ENCODE measurements at places on chromosomes 1 and 21. TPM values are rescaled to one million over a fixed set of nuclear protein-coding genes. Genes with fewer than 3 reads are reported as not detected.

- DNase-seq: no peak
Measured at GRCh38 chr1:205766038-205766437, 9.2 kb downstream of the RAB29 start.

GRCh38 chr1:9440763-9441194 is 98.5 kb upstream of the SLC25A33 start:
- no peak for DNase-seq

SLC25A34 gene
- 1.4 TPM for total RNA-seq

S100A7A gene
- not detected for total RNA-seq

DNA sequence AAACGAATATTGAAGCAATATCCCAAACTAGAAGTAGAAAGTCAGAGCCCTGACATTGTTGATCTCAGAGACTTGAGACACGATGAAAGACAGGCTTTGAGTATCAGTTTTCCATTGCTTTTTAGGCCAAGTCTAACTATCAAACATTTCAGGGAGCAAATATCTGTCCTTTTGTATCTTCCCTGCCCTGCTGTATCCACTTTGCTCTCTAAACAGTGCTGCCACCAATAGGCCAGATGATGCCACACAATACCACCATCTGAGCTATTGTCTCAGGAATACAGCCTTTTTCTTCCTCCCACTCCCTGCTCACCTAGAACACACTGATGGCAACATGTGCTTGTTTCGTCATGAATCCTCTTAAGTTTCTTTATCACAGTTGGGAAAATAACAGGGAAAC is 62.6 kb upstream of the SPAG17 start:
- DNase-seq: no peak

LENEP gene
- 1.4 TPM for total RNA-seq

RAD54L gene
- total RNA-seq: 0.19 TPM

BRDT gene
- total RNA-seq: not detected

GRCh38 chr1:94946886-94947285 is 20.0 kb upstream of the CNN3 start:
- no peak for DNase-seq

DNA sequence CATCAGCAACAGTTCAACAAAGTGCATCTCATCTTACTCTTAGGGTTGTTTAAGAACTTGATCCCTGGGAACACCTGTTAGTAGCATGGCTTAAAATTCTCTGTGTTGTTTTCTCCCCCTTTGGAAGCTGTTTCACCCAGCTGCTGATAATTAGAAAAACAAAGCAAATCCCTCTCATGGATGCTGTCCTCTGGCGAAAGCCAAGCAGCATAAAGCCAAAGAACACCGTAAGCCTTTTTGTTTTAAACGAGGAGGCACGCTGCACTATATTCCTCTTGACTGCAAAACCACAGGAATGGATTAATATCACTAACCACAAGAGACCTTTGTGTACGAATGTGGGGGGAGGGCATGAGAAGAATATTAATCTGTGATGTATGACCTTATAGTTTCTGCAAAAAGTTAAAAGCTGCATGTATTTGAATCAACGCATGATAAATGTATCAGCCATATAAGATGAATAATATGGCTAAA is 923.2 kb downstream of the LTN1 start:
- DNase-seq: no peak

Measured in lower leg skin (tissue), 4 donors.